ENCODE measurements at places on chromosomes 5 and 9.

- DNase-seq: no peak
These were observed 11.1 kb upstream of the TCF7 start for GRCh38 chr5:134103397-134103796.

- no peak for DNase-seq
These were observed 38.0 kb downstream of the OSMR start for GRCh38 chr5:38883842-38884241.

DNA sequence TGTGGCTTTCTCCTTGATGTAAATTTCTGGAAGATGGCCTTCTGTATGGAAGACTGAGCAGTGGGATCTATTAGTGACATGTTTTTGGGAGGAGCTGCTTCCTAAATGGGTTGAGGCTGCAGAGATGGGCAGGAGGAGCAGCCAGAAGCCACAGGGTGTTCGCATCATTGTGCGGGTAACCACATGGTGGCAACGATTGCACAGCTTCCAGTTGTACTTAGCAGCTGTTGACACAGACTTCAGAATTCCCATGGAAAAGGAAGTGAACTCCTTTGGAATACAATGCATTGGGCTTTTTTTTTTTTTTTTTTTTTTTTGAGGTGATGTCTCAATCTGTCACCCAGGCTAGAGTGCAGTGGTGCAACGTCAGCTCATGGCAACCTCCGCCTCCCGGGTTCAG is 297.3 kb downstream of the NR3C1 start:
- DNase-seq: no peak

GRCh38 chr5:59682542-59682941 is 211.0 kb downstream of the PDE4D start:
- no peak for DNase-seq

DNA sequence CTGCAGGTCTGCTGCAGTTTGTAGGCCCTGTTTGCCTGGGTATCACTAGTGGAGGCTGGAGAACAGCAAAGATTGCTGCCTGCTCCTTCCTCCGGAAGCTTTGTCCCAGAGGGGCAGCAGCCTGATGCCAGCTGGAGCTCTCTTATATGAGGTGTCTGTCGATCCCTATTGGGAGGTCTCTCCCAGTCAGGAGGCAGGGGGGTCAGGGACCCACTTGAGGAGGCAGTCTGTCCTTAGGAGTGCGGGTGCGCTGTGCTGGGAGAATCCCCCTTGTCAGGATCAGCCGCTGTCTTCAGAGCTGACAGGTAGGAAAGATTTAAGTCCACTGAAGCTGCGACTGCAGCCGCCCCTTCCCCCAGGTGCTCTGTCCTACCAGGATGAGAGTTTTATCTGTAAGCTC is 64.9 kb downstream of the CCDC171 start:
- DNase-seq: no peak

Data from tibial artery (tissue), 4 donors.